ENCODE measurements at places on chromosomes 3 and 15.

- DNase-seq, result no peak
Measured at GRCh38 chr3:100606894-100607512, 2.4 kb upstream of the ADGRG7 start.

GRCh38 chr3:127987309-127987995 lies 64.8 kb upstream of the SEC61A1 start:
- no peak for DNase-seq

DNA sequence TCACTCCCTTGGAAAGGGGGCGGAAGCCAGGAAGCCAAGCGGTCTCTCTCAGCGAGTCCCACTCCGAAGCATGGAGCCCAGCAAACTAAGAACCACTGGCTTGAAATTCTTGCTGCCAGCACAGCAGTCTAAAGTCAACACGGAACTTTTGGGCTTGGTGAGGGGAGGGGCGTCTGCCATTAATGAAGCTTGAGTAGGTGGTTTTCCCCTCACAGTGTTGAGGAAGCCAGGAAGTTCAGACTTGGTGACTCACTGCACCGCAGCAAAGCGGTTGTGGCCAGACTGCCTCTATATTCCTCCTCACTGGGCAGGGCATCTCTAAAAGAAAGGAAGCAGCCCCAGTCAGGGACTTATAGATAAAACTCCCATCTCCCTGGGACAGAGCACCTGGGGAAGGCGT lies 665.4 kb upstream of the CBLB start:
- no peak for DNase-seq

DNA sequence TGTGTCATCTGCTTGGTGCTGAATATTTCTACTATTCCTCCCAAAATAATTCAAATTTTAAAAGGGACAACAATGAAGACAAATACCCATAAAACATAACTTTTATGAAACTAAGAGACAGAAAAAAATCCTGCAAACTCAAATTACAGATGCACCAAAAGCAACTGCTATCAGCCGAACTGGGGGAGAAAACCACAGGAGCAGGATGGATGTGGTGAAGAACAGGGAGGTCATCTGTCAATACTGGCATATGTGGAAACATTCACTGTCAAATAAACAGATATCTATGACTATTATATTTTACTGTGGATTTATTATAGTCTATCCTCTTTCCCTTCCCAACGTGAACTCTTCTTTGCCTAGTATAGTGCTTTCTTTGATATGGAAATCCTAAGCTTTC lies 53.3 kb upstream of the CPOX start:
- no peak for DNase-seq

GRCh38 chr15:61138156-61138555 lies 90.9 kb downstream of the RORA start:
- no peak for DNase-seq
